ENCODE measurements at places on chromosomes 5 and 9.

GRCh38 chr9:26264709-26265601, 586.7 kb upstream of the TUSC1 start:
- no peak for DNase-seq

DNA sequence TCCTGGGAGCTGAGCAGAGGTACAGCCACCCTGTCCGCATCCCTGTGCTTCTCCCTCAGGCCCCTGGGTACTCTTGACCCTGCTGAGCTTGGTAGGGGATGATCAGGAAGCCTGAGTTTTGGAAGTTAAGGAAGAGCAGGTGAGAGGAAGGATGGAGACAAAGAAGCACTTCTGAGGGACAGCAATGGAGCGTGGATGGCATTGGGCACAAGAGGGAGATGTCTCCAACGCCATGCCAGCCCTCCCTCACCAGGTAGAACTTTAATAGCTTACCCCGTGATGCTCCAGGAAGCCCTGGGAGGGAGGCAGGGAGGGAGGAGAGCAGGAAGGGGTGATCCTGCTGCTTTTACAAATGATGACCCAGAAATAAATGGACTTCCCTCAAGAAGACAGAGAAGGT, 29.9 kb upstream of the SMU1 start:
- no peak for DNase-seq

DNA sequence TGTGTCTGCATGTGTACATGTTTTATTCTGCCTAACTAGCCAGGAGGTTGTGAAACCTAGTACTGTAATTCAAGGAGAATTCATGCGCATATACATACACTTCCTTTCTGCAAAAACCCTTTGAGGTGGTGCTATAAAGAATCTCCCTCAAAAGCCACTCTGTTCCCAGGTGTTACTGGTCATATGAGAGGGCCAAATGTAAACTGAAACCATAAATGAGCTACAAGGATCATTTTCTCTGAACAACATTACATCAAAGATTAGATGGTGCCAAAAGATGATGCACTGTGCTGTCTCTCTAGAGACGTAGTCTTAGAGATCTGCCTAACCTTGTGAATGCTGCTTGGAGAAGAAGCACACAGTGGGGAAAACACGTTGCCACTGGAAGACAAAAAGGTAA, 15.7 kb downstream of the NREP start:
- DNase-seq = peak; percentile 79

GRCh38 chr9:81292056-81292805, 397.1 kb downstream of the TLE1 start:
- no peak for DNase-seq

- no peak for DNase-seq
Observed at GRCh38 chr5:1564182-1564748, 40.5 kb upstream of the LPCAT1 start.

DNA sequence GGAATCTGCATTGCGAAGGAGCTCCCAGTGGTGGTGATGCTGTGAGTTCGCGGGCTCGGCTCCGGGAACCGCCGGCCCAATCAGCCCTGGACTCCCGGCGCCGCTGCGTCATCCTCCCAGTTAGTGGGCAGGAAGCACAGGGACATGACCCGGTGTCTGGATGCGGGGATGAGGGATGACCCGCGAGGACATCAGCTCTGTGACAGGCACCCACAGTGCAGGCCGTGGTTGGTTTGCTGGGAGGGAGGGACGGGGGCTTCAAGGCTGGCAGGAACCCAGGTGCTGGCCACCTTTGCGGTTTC, 996 bp downstream of the NXNL2 start:
- no peak for DNase-seq

GRCh38 chr5:8840237-8840636, 705.6 kb downstream of the SEMA5A start:
- DNase-seq = no peak

DNA sequence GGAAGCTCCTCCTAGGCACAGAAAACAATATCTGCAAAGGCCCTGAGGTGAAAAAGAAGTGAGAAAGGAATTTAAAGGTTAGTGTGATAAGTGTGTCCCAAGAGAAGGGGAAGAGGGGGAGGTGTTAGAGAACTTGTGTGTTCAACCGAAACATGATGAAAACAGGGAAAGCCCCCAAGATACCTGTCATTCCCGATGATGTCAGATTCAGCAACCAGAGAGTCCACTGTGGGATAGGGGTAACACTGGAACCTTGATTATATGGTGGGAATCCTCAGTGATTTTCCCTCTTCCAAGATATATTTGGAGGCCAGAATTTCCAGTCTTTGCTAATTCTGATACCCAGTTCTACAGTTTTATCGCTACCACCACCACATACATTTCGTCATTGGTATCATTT, 15.5 kb upstream of the BNC2 start:
- DNase-seq = no peak

- no peak for DNase-seq
Observed at GRCh38 chr5:126918615-126918957, 111.8 kb downstream of the MARCHF3 start.

GRCh38 chr5:111143910-111144309, 51.8 kb downstream of the WDR36 start:
- no peak for DNase-seq

- DNase-seq = no peak
Observed at GRCh38 chr9:127336506-127337352, 60.2 kb upstream of the SLC2A8 start.
